Stimulated activated effector memory CD8-positive, alpha-beta T cell treated with anti-CD3 and anti-CD28 coated beads, Interleukin-12 subunit alpha, Interleukin-12 subunit beta, amount 100 ng/mL, for 72 hours (primary cell): ENCODE measurements at places on chromosomes 6 and 20.

DNA sequence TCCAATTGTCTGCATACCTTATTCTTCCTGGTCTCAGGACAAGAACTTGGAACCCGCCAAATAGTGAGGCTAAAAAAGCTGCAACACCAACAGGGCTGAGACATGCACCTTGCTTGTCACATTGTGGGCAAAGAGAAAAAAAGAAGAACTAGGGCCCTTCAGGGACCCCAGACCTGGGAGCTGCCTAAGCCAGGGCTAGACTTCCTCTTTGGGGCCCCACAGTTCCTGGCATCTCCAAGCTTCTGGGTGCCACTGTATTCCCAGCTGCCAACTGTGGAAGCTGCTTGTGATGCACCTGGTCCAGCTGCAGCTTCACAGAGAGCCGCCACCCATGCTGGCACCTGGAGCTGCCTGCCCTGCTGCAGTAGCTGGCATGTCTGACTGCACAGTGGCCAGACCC lies 370.6 kb downstream of the CD83 start:
- DNase-seq, result no peak

DNA sequence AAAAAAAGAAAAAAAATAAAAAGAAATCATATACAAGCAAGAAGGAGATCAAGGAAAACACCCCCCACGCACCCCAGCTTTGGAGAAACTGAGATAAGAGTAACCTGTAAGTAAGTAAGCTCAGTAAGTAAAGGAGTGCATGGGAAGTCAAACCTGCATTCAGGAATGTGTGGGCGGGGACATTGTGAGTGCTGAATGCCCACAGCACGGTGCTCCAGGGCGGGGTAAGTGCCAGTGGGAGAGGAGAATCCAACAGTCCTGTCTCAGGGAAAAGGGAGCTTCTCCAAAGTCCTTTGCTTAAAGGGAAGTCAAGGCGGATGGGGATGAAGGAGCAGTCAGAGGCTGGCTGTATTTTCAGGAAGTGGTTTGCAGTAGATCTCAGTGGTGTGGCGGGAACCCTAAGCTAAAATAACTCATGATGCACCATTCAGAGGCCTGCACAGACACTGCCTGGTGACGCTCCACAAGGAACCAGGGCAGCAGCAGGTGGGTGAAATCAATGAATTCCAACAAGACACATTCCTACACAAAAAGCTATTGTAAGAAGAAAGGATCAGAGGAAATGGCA lies 368.0 kb downstream of the QKI start:
- DNase-seq, result no peak

DNA sequence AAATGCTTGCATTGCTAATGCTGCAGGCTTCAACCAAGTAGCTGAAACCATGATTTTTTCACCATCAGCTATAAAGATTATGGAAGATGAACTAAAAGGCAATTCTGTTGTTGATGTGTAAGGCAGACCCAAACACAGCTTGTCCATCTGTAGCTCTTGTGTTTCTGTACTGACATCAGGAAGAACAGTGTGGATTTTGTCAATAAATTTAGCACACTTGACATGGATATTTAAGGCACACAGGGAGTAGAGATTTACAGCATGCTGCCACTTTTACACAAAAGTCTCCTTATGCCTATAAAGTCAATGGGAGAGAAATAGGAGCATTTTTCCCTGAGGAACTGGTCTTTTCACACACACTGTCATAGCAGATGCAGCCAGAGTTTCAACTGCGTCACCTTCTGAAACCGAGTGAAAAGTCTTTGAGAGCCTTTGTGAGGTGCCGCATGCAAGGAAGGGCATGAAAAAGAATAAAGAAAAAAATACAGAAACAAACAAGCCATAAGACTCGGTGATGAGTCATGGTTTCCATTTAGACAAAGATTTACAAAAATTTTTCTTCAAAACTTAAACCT lies 261.4 kb upstream of the TFAP2D start:
- DNase-seq, result no peak

DNA sequence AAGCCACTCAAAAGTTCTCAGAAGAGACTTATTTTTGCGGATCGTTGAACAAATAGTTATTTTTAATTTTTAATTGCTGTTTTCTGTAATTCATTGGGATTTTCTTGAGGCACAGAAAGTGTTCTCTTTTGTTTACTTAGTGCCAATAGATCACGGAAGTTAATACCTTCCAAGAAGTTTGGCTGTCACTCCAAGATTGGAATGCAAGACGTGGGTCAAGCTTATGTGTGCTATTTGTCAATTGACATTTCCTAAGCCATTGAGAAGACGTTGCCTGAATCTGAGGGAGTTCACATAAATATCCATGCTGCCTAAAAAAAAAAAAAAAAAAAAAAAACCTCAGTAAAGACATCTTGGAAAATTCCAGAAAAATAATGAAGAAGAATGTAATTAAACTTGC lies 1071.4 kb upstream of the ADGRB3 start:
- no peak for DNase-seq

GRCh38 chr20:37194621-37195417 lies 15.5 kb upstream of the MROH8 start:
- no peak for DNase-seq

DNA sequence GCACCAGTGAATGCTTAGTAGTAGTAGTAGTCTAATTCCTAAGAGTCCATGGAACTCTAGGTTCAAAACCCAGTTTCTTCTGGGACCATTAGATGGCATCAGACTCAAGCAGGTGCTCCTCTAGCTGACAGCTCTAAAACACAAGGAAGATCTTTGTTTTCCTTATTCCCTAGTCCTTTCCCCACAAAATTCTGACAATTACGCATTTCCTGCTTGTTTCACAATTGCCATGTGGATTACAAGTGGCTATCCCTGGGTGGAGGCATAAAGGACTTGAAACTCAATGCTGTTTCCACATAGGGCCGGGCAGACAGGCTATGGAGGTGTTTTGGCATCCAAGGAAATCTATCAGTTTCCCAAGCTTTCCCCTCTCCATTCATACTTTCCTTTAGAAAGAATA lies 9.2 kb upstream of the HLA-DOB start:
- no peak for DNase-seq

- DNase-seq, result no peak
These were observed 137.2 kb downstream of the MMUT start for GRCh38 chr6:49325891-49326290.

DNA sequence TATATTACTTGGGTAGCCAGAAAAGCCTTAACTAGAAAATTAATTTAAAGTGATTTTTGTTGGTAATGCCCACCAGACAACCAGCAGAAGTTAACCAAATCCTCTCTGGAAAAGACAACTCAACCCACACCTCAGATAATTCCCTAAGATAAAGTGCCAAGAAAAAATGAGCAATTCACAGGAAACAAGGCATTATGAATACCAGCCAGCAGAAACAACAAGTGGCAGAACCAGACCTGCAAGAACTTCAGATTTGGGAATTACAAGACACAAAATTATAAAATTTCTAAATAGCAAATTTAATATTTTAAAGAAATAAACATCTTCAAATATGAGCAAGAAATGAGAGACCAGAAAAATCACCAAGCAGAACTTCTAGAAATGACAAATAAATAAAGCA lies 80.0 kb upstream of the MRPS10 start:
- DNase-seq, result no peak
